ENCODE measurements at places on chromosomes 1 and 21. TPM values are rescaled to one million over a fixed set of nuclear protein-coding genes. Genes with fewer than 3 reads are reported as not detected.
A peak's percentile ranks its signal among the peaks of the same experiment; 100 is the strongest.

DNA sequence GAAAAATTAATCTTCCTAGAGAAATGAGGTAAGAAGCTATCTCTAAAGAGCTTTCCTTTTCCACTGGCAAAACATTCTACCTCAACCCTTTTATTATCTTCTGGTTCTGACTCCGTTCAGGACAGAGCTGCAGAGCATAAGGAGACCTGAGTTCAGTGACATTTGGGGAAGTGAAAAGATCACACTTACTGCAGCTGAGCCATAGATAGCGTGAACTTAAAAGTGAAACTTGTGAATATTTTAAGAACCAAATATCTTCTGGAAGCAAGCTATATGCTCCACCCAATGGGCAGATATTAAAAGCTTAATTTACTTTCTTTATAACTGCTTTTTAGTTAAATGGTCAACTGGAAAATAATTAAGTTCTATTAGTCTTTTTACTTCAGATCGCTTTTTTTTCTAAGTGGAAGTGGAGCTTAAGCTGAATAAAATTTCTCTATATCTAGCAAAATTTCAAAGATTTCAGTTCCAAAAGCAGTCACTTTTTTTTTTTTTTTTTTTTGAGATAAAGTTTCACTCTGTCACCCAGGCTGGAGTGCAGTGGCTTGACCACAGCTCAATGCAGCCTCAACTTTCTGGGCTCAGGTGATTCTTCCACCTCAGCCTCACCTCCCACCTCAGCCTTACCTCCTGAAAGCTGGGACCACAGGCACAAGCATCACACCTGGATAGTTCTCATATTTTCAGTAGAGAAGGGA is 11.9 kb downstream of the PTPN22 start:
- DNase-seq, result peak; percentile 31
- no peaks in the 10 kb centered on the region for H3K36me3 ChIP-seq
- H3K4me3 ChIP-seq, result no peak overlapping the region
- no peaks in the 10 kb centered on the region for H3K4me1 ChIP-seq

- no peak overlapping the region for H3K27ac ChIP-seq
- no peaks in the 10 kb centered on the region for H3K27me3 ChIP-seq
- no peaks in the 10 kb centered on the region for H3K36me3 ChIP-seq
- no peaks in the 10 kb centered on the region for H3K4me1 ChIP-seq
Measured at GRCh38 chr1:179474713-179475112, 101.0 kb downstream of the NPHS2 start.

- peaks cover 12% of the 10 kb centered on the region for H3K27me3 ChIP-seq
- DNase-seq, result no peak
- H3K4me3 ChIP-seq, result no peak overlapping the region
- H3K27ac ChIP-seq, result no peak overlapping the region
- peaks cover 52% of the 10 kb centered on the region for H3K4me1 ChIP-seq
Measured at GRCh38 chr1:16172964-16173446, 17.1 kb upstream of the EPHA2 start.

DNA sequence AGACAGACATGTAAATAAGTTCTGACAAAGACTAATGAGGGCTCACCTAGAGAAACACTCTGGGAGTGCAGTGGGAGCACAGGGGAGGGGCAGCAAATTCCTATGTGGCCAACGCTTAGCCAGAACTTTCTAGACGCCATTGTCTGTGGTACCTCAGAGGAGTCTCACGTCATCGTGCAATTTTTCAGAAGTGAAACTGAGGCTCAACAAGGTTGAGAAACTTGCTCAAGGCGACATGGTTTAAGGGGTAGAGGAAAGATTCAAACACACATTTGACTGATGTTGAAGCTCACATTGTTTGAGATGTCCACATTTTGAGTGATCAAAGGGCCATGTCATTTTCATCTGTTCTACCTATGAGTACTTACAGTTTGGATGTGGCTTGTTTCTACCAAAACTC is 152.6 kb upstream of the LMO4 start:
- H3K36me3 ChIP-seq, result no peaks in the 10 kb centered on the region
- no peak overlapping the region for H3K4me3 ChIP-seq
- no peak overlapping the region for H3K27ac ChIP-seq
- no peaks in the 10 kb centered on the region for H3K27me3 ChIP-seq

- peaks cover 4% of the 10 kb centered on the region for H3K4me1 ChIP-seq
- H3K4me3 ChIP-seq, result no peak overlapping the region
- H3K36me3 ChIP-seq, result no peaks in the 10 kb centered on the region
- peaks cover 22% of the 10 kb centered on the region for H3K27me3 ChIP-seq
- no peak for DNase-seq
- H3K27ac ChIP-seq, result no peak overlapping the region
Measured at GRCh38 chr1:156451505-156452160, 48.9 kb downstream of the MEF2D start.

DNA sequence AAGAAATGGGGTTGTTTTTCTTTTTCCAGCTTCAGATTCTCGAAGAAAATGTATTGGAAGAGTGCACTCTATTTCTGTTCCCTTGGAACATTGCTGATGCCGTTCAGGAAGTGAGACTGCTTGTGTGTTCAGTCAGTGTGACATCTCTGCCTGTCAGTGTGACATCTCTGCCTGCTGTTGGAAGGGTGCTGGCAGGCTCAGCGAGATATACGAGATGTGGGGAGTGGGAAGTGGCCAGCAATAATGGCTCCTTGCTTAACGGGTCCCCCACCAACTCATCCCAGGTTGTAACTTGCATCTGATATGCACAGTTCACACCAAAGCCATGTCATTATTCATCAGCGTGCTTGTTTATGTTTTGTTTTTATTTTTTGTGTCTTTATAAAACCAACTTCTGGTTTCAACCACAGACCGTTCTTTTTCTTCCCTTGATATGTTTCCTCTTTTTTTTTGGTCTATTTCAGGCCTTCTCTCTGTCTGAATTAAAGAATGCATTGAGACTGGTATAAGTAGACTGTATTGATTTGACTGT is 145.4 kb downstream of the GALNT2 start:
- no peaks in the 10 kb centered on the region for H3K36me3 ChIP-seq
- no peak overlapping the region for H3K27ac ChIP-seq
- peaks cover 43% of the 10 kb centered on the region for H3K4me1 ChIP-seq
- H3K27me3 ChIP-seq, result no peaks in the 10 kb centered on the region
- no peak overlapping the region for H3K4me3 ChIP-seq

GRCh38 chr1:97505289-97505688 is 415.5 kb downstream of the DPYD start:
- no peak overlapping the region for H3K27ac ChIP-seq
- H3K4me3 ChIP-seq, result no peak overlapping the region
- no peak for DNase-seq
- no peaks in the 10 kb centered on the region for H3K27me3 ChIP-seq
- H3K4me1 ChIP-seq, result no peaks in the 10 kb centered on the region

DNA sequence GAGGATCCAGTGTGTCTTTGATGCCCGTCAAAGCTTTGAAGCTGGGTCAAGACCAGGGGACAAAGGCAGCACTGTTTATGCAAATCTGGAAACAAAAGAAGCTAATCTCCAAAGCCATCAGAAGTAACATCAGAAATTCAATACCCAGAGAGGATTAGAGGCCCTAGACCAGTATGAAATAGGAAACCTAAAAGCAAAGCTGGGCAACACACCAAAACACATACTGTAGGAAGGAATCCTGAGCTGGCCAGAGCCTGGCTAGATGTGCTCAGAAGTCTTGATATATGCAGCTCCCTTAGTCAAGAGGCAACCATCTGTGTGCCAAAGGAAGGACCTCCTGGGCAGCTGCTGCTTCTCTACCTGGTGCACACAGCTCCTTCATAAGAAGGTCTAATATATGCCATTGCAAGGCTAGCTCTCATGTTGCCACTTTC is 12.3 kb downstream of the COLGALT2 start:
- peaks cover 51% of the 10 kb centered on the region for H3K4me1 ChIP-seq
- peak; percentile 94 for DNase-seq
- H3K36me3 ChIP-seq, result no peaks in the 10 kb centered on the region
- H3K27me3 ChIP-seq, result no peaks in the 10 kb centered on the region
- no peak overlapping the region for H3K27ac ChIP-seq
- no peak overlapping the region for H3K4me3 ChIP-seq

DNA sequence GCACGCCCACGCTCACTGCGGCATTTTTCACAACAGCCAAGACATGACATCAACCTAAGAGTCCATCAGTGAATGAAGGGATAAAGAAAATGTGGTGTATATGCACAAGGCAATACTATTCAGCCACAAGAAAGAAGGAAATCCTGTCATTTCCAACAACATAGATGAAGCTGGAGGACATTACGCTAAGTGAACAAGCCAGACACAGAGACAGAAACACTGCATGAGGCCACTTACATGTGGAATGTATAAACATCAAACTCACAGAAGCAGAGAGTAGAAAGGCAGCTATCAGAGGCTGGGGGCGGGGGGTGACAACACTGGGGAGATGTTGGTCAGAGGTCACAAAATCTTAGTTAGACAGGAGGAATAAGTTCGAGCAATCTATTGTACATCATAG is 20.9 kb downstream of the TMPRSS2 start:
- no peak overlapping the region for H3K4me3 ChIP-seq
- no peaks in the 10 kb centered on the region for H3K36me3 ChIP-seq
- no peak overlapping the region for H3K27ac ChIP-seq
- no peaks in the 10 kb centered on the region for H3K27me3 ChIP-seq
- DNase-seq, result no peak

- H3K4me1 ChIP-seq, result no peaks in the 10 kb centered on the region
- peak; percentile 30 for DNase-seq
- H3K27me3 ChIP-seq, result no peaks in the 10 kb centered on the region
- H3K4me3 ChIP-seq, result no peak overlapping the region
Measured at GRCh38 chr1:102790997-102791396, 317.3 kb downstream of the COL11A1 start.

DNA sequence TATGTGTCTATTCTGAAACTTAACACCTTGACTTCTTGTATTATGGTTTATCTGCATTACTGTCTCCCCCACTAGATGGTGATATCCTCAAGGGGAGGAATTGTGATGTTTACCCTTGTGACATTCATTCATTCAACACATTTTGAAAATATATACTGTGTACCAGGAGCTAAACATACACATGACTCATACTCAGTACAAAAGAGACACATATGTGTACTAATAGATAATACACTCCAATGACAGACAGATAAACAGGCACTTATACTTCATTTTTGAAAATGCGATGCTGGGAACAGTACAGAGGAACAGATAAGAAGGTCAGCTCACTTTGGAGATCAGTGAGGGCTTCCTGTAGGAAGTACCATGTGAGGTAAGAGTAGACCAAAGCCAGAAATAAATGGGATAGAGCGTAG is 8.9 kb upstream of the RAB3GAP2 start:
- H3K4me1 ChIP-seq, result no peaks in the 10 kb centered on the region
- peaks cover 5% of the 10 kb centered on the region for H3K27me3 ChIP-seq
- no peak for DNase-seq
- H3K36me3 ChIP-seq, result no peaks in the 10 kb centered on the region
- H3K27ac ChIP-seq, result no peak overlapping the region
- H3K4me3 ChIP-seq, result no peak overlapping the region

DNA sequence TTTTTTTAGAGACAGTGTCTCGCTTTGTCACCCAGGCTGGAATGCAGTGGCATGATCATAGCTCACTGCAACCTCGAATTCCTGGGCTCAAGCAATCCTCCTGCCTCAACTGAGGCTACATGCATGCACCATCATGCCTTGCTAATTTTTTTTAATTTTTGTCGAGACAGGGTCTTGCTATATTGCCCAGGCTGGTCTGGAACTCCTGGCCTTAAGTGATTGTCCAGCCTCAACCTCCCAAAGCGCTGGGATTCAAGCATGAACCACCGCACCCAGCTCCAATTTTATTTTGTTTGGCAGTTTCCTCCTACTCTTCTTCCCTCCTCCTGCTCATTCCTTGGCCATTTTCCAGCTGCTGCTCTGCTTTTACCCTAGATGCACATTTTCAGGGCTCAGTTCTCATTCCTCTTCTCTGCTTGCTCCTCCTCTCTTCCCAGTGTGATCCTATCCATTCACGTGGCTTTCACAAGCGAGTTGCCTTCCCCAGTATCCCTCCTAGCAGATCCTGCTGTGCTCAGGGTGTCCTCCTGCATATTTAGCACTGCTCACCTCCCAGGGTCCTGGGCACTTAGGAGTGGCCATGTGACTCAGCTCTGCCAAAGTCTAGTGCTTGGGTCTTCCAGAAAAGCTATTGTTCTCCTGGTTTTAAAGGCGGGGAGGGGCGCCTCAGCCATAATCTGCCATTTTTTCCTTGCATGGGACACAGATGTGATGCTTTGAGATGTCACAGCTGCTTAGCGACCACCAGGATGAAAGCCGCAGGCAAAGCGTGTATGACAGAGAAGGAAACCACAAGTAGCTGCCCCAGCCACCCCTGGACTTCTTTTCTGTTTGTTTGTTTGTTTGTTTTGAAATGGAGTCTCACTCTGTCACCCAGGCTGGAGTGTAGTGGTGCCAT is 33.7 kb downstream of the PSEN2 start:
- H3K27ac ChIP-seq, result no peak overlapping the region
- no peaks in the 10 kb centered on the region for H3K27me3 ChIP-seq
- peaks cover 12% of the 10 kb centered on the region for H3K4me1 ChIP-seq

RNU1-2 gene
- 2,384 TPM for total RNA-seq

DNA sequence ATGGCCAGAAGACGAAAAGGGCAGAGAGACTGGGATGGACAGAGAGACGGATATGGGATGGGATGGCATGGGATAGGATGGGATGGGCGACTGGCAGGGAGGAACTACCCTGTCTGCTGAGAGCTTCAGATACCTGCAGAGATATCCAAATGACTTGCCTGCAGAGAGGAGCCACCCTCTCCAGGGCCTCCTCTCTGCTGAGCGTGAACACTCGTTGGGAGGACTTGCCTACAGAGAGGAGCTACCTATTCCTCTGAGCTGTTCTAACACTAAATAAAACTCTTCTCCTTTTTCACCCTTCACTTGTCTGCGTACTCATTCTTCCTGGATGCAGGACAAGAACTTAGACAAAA is 67.1 kb upstream of the LRRN2 start:
- DNase-seq, result no peak
- H3K4me3 ChIP-seq, result no peak overlapping the region
- H3K36me3 ChIP-seq, result no peaks in the 10 kb centered on the region
- peaks cover 2% of the 10 kb centered on the region for H3K4me1 ChIP-seq
- peaks cover 5% of the 10 kb centered on the region for H3K27me3 ChIP-seq

- H3K4me3 ChIP-seq, result no peak overlapping the region
- no peaks in the 10 kb centered on the region for H3K27me3 ChIP-seq
- peaks cover 94% of the 10 kb centered on the region for H3K36me3 ChIP-seq
- H3K27ac ChIP-seq, result no peak overlapping the region
- DNase-seq, result no peak
- peaks cover 38% of the 10 kb centered on the region for H3K4me1 ChIP-seq
Measured at GRCh38 chr1:155961937-155962336, 16.4 kb downstream of the ARHGEF2 start.

CD1E gene
- 0.18 TPM for total RNA-seq

DPT gene
- total RNA-seq, result 97.8 TPM
